Activated CD4-positive, CD25-positive, alpha-beta regulatory T cell (primary cell): ENCODE measurements at places on chromosomes 2 and 18.

DNA sequence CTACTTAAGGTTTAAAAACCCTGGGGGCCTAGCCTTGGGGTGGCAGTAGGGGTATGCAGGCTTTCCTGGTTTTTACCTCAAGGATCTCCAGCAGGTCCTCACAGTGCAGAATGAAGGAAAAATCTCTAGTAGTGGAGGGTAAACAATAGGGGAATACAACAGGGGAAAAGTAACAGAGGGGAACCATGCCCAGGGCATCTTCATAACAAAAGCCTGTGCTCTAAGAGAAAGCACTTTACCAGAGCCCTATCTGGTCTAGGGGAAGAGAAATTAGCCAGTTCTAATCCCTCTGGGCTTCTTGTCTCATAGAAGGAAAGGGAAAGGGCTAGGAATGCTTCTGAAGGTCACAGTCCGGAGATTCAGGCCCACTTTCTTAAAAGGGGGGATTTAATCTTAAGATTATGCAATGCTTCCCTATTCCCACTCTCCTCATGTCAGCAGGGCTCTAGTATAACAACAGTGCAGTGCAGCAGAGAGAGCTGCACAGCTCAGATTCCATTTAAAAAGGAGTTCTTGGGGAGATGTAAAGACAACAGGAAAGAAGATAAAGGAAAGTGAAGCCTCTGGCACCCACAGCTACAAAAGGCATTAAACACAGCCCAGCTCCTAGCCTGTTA, 149.0 kb upstream of the CYP1B1 start:
- no peak for DNase-seq

DNA sequence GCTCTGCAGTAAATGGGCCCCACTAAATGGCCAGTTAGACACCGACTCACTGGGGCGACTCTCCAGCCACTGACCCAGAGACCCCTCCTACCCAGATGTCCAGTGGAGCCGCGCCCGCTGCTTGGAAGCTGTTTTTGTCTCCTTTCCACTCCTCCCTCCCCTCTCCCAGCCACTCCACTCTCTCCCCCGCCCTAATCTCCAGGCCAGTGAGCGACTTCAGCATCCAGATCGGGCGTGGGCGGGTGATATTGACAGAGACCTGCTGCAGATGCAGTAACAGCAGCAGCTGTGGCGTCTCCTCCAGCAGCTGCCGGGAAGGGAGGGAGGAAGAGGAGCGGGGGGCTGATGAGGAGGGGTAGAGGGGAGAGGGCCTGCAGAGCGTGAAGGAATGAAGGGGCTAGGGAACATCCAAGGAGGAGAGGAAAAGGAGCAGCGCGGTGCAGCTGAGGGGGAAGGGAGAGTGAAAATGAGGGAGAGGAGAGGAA, at the start of gene SCN7A:
SCN7A (minus strand) TSS at position 110 of the 485 bp plus-strand sequence. CDS start 16,553 bp downstream, outside the sequence.
- DNase-seq: no peak

DNA sequence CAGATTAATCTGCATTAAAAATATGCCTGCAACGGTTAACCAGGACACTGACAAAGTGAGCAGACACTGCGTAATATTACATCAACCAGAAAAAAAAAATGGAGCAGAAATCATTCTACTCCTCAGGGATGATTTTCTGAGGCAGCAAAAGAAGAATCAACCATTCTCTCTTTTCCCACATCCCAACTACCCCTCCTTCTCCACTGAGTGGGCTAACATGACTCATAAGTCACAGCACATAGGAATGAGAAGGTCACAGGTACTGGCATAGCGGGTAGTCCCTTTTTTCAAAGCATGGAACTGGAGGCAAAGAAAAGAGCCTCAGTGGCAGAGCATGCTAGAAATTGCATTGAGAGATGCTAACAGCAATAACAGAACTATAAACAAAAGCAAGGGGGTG, 54.3 kb upstream of the TSPYL6 start:
- DNase-seq: no peak

DNA sequence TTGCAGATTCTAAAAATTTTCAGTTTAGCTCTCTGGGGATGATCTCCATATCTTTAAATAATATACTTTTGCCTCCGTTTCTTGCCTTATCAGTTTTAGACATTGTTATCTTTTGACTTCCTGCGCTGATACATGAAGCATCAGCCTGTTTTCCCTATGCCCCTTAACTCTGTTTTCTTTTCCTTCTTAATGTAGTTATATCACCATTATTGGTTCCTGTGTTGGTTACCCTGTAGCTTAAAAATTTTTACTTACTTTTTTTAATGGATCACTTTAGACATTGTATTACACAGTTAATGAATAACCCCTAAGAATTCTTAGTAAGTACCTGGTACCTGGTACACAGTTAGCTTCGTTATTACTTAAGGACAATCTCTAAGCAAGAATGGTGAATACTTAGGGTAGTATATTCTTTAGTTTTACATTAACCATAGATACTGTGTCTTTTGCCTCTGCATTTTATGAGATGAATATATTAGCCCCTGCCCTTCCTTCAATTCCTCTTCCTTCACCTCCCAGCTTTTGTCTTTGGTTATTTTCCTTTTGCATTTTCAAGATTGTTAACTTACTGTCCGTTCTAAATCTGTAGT, 40.9 kb downstream of the BABAM2 start:
- DNase-seq: no peak

DNA sequence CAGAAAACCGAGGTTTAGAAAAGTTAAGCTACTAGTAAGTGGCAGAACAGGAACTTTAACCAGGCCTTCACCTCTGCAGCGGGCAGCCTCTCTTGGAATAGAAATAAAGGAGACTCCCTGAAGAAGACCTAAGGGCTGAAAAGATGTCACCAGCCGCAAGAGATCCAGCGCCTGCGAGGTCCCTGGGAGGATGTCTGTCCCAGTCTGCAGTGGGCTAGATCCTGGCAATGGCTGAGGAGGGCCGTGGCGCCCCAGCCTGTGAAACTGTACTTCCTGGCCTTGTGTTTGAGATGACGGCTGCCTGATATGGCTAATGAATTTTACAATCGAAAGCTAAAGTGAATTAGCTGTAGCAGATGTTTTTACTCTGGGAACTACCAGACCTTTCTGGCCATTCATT, 300.6 kb upstream of the SALL3 start:
- no peak for DNase-seq

GRCh38 chr2:78077633-78078032, 555.5 kb upstream of the LRRTM4 start:
- no peak for DNase-seq
